ENCODE measurements at places on chromosomes 3 and 15.

- H3K4me3 ChIP-seq = no peak overlapping the region
- no peaks in the 10 kb centered on the region for H3K27me3 ChIP-seq
- DNase-seq = no peak
- H3K4me1 ChIP-seq = peaks cover 34% of the 10 kb centered on the region
- H3K27ac ChIP-seq = peak overlapping the region; percentile 54
Observed at GRCh38 chr15:57015897-57016296, 97.5 kb downstream of the TCF12 start.

GRCh38 chr3:29619676-29620075 lies 338.8 kb downstream of the RBMS3 start:
- DNase-seq = no peak
- no peaks in the 10 kb centered on the region for H3K27me3 ChIP-seq
- no peaks in the 10 kb centered on the region for H3K4me1 ChIP-seq
- H3K36me3 ChIP-seq = no peaks in the 10 kb centered on the region
- no peak overlapping the region for H3K4me3 ChIP-seq
- H3K27ac ChIP-seq = no peak overlapping the region

DNA sequence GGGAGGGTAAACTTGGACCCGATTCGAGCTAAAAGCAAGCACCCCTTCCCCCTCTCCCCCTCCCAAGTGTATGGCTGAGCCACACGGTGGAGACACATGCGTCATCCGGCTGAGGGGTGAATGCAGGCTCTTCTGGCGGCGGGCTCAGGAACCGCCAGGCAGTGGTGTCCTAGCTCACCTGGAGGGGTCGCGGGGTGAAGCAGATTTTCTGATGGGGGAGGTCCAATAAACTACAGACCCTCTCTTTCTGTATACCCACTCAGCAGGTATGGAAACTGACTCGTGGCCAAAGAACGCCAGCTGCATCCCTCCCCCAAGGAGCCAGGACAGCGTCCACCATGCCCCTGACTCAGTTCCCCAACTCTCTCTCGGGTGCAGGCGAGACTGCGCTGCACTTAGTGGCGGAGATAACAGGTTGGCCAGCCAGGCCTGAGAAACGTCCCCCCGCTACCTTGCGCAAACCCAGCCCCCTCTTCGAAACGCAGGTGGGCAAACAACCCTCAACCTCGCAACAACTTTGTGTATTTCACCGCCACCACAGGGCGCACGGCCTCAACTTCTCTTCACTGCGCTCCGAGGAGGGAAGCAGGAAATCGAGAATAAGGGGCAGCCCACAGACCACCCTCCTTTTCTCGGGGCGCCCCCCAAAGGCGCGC lies 1.3 kb downstream of the MAGI1 start:
- DNase-seq = peak; percentile 39
- peaks cover 53% of the 10 kb centered on the region for H3K4me1 ChIP-seq
- peaks cover 8% of the 10 kb centered on the region for H3K36me3 ChIP-seq
- peak overlapping the region; percentile 98 for H3K4me3 ChIP-seq
- no peak overlapping the region for H3K27ac ChIP-seq

- no peaks in the 10 kb centered on the region for H3K36me3 ChIP-seq
- H3K27ac ChIP-seq = no peak overlapping the region
- no peaks in the 10 kb centered on the region for H3K27me3 ChIP-seq
- no peak for DNase-seq
Observed at GRCh38 chr3:65712140-65712539, 326.6 kb downstream of the MAGI1 start.

GRCh38 chr3:83769791-83770663 lies 1188.8 kb upstream of the CADM2 start:
- no peak overlapping the region for H3K27ac ChIP-seq
- H3K27me3 ChIP-seq = no peaks in the 10 kb centered on the region
- H3K4me1 ChIP-seq = no peaks in the 10 kb centered on the region
- H3K4me3 ChIP-seq = no peak overlapping the region
